GM19239 (cell line): ENCODE measurements at places on chromosomes 7 and 10.

DNA sequence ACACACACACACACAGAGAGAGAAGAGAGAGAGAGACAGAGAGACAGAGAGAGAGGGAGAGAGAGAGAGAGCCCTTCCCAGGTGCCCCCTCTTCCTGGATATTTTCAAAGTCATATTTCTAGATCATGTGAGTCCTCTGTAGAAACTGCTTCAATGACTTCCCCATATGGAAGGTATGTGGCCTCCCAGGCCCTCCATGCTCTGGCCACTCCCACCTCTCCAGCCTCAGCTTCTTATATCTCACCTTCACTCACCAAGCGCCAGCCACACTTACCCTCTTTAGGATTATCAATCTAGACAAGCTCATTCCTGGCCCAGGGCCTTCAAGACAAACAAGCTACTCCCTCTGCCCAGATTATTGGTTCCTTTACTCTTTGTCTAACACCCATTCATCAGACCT lies 259.7 kb downstream of the MTERF1 start:
- DNase-seq = no peak

DNA sequence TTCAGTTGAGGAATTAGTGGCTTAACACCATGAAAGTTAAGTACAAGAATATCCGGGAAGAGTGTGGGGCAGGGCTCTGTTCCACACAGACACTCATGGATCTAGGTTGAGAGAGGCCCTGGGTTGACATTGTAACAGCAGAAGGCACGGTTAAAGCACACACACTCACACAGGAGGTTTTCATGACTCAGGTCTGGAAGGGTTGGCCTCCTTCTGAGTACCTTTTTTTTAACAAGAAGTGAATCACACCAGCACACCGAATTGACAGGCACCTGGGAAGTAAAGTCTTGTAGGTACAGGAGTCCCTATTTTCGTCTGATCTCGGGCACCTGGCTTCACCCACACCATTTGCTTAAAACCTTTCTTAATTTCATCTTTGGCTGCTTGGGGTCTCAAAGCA lies 509.4 kb upstream of the ADARB2 start:
- DNase-seq = no peak

- DNase-seq = peak; percentile 48
These were observed 139.3 kb downstream of the C1GALT1 start for GRCh38 chr7:7321681-7322080.

- DNase-seq = no peak
These were observed 67.8 kb downstream of the ABI1 start for GRCh38 chr10:26792758-26793495.

GRCh38 chr10:24034571-24034970 lies 174.4 kb upstream of the KIAA1217 start:
- no peak for DNase-seq

- DNase-seq = no peak
These were observed 8.5 kb upstream of the BPGM start for GRCh38 chr7:134637934-134638719.

DNA sequence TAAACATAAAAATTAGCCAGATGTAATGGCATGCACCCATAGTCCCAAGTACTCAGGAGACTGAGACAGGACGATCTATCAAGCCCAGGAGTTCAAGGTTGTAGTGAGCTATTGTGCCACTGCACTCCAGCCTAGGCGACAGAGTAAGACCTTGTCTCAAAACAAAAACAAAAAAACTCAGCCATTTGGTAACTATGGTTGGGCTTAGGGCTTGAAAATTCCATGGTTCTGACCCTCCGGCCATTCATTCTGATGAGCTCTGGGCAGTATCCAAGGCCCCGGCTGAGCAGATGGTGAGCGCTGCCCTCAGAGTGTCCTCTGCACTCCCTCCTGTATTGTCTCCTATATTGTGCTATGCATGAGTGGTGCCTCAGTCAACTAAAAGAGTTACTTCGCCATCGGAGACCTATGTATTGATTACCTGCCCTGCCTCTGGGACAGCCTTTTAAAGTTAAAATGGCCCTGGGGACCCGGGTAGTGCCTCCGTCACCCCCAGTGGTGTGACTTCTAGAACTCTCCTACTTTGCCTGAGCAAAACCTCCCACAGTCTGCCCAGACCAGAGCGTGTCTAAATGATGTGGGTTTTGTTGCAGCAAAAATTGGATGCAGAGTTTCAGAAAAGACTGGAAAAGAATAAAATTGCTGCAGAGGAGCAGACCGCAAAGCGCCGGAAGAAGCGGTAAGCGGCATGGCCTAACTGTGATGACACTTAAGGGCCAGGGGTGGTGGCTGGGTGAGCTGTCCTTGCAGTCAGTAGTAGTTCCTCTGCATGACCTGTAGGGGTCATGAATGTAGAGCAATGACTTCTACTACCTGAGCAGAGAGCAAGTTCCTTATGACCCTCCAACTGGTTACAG lies 8.1 kb downstream of the PRKRIP1 start:
- peak; percentile 48 for DNase-seq
